SJCRH30 (cell line): ENCODE measurements at places on chromosomes 2 and 18.

DNA sequence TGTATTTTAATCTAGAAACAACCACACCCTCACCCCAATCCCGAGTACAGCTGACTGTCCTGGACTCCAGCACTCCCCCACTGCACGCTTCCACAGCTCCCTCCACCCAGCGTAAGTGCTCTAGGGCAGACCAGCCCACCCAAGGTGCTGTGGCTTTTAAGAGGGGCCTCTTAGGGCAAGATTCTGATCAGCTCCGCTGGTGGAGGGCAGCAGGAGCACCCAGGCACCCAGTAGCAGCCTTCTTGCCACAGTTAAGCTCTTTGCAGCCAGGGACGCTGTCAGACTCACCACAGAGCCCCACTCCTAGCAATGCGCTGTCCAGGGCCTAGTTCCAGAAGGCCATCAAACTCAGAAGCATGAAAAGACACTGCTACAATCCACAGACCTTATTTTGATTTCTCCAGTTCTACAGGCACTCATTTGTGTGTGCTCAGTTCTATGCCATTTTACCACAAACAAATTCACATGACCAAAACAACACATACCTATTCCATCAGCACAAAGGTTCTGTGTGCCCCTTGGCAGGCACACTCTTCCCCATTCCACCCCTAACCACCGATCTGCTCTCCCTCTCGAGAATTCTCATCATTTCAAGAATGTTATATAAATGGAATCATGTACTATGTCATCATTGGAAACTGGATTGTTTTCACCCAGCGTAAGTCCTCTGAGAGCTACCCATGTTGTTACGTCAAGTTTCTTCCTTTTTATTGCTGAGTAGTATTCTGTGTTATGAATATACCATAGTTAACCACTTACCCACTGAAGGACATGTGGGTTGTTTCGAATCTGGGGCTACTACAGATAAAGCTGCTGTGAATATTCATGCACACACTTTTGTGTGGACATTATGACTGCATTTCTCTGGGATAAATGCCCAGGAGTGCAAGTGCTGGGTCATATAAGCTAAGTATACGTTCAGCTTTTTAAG, 40.4 kb downstream of the PTPN2 start:
- peak; percentile 24 for DNase-seq

GRCh38 chr2:238528953-238529781, 102.4 kb downstream of the ASB1 start:
- DNase-seq = no peak

GRCh38 chr2:207640160-207640559, 15.0 kb upstream of the METTL21A start:
- DNase-seq = no peak

- no peak for DNase-seq
Observed at GRCh38 chr2:27956888-27957287, 66.4 kb downstream of the BABAM2 start.

DNA sequence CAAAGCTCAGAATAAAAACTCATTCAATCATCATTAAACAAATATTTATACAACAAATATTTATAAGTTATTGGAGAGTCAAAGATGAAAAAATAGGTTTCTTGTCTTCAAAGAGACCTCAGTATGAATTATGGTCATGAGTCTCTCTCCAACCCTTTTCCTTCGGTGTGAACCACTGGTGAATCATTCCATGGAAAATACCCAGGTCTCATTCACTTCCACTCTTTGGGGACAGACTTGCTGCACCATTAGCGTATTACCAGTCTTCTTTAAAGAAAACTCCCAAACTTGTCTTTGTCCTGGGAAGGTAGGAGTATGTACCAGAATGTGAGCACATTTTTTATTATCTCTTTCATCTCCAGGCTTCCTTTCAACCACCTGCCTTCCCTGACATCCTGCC, 257.4 kb upstream of the RBMS1 start:
- DNase-seq = no peak

- DNase-seq = no peak
Observed at GRCh38 chr2:109225170-109225782, 96.3 kb downstream of the SH3RF3 start.

GRCh38 chr2:102094917-102095316, 47.6 kb upstream of the IL1R1 start:
- peak; percentile 5 for DNase-seq

DNA sequence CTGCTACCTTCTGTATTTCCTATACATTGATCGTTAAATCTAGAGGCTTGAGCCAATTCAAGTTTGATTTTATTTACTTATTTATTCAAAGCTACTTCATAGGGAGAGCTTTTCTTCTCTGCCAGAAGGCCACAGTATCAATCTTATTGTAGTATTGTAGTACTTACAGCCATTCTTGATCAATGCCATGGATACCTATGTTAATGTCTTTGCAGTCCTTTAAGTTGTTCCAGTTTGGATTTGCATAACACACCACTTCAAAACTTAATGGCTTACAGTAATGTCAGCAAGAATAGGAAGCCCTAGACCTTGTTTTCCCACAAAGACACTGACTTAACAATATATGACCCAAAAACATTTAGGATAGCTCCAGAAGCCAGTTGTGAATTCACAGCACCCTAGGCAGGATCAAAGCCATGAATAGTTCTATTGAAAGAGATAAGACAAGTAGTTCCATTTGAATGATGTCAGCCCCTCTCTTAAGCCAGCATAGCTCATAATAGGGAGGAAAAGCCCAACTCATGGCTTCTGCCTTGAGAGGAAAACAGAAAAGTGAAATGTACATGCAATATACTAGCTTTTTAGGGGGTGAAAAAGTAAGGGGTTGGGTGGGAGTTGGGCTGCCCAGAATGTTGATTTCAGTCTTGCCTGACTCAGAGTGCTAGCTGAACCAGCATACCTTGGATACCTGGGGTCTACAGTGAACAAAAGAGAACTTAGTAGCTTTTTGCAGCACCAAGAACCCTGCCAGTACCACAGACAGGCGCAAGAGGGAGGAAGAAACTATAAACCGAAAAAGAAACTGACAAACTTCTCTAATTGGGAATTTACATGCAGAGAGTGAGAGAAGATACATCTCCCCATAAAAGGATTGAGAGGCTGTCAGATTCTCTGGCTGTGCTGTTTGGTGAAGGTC, 101.4 kb downstream of the CAMKMT start:
- no peak for DNase-seq

- DNase-seq = no peak
Observed at GRCh38 chr2:29235411-29235810, 120.2 kb downstream of the CLIP4 start.

- DNase-seq = peak; percentile 44
Observed at GRCh38 chr2:191713837-191714236, 35.9 kb downstream of the NABP1 start.

DNA sequence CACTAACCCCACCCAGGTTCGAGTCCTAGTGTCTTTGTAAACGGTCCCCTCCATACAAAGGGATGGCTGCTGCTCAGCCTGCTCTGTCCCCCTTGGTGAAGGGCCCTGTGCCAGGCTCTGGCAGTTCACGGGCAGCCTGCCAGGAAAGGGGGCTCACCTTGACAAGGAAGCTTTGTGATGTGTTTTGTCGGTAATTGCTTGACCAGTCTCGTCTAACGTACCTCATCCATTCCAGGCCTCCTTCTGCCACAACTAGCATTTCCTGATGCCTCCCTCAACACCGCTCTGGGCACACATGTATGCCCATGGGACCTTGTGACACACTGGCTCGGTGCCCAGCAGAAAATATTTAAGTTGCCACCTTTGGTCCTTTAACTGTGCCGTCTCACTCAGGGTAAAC, 171.9 kb downstream of the KLHL29 start:
- no peak for DNase-seq

GRCh38 chr18:12238826-12239225, 15.3 kb upstream of the CIDEA start:
- DNase-seq = no peak

- DNase-seq = no peak
Observed at GRCh38 chr2:98907385-98907784, 28.6 kb downstream of the CRACDL start.

GRCh38 chr2:234858145-234858544, 93.7 kb upstream of the SH3BP4 start:
- no peak for DNase-seq

DNA sequence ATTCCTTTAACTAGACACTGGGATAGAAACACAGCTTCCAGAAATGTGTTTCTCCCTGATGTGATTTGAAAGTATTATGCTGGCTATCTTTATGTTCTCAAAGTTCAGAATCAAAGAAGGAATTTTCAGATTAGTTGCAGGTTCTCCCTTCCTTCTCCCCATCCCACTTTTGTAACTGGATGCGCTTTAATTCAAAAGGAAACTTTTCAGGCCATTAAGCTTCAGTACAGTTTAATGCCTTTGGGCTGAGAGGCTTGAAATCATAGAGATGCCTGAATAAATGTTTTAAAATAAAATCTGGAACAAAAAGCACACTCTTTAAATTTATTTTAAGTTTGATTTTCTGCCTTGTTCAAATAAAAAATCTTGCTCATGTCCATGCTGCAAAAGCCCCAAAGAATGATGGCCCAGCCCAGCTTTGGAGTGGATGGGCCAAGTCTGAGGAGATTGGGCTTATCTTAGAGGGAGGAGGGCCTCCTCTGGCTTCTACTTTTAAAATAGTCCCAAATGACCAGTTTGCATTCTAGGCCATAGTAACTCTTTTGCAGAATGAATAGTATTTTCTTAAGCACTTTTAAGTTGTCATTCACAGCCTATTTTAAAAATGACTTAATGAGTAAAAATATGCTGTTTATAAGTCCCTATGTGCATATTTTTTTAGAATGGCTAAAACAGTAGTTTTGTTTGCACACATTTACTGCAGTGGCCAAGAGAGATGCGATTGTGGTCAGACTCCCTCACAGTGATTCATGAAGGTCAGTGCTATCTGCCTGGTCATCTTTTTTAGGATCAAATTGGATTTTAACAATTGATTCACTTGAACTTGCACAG, 129.2 kb downstream of the MTX2 start:
- no peak for DNase-seq

DNA sequence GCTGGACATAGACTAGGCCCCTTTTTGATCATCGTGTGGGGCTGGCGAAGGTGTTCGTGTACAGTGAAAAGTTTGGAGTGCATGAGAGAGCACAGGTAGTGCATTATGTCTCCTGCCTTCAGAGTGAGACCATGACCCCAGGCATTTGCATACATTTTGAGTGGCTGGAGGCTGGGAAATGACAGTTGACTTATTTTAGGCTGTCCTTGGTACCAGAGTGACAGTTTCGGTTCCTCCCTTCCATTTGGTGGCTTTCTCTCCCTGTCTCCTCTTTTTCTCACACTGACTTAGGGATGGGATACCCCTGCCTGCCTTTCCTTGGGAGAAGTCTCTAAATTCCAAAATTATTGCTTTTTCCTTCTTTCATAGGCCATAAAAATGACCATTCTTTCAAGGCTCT, 20.1 kb downstream of the SERPINB12 start:
- no peak for DNase-seq

GRCh38 chr2:111689174-111689573, 194.8 kb downstream of the ANAPC1 start:
- no peak for DNase-seq

DNA sequence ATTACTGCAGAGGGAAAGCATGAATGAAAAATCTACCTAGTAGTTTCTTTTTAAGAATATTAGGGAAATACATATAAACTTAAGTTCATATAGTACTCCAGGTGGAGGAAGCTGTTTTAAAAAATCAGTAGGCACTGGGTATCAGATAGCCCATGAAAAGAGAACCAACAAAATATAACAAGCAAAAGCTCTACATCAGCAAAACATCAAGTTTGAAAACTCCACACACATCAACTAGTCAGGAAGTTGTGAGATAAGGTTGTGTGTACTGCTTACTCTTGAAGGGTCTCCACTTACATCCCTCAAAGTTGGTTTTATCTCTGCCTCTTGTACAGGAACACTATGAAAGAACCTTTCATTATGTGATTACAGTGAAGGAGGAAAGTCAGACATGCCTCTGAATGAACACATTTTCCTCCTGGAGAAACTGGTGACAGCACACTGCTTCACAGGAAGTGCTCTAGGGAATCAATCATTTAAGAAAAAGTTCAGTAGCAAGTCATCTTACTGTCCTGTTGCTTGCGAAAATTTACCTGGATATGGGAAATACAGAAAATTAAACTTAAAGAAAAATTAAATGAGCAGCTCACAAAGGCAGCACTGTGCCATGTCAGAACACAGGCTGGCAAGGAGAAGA, 57.7 kb downstream of the THADA start:
- no peak for DNase-seq

- no peak for DNase-seq
Observed at GRCh38 chr2:108934583-108935245, 54.3 kb downstream of the EDAR start.
